Stimulated activated CD8-positive, alpha-beta memory T cell treated with anti-CD3 and anti-CD28 coated beads, Interleukin-7, amount 100 ng/mL, for 4 hours (primary cell): ENCODE measurements at places on chromosomes 11 and 22.

DNA sequence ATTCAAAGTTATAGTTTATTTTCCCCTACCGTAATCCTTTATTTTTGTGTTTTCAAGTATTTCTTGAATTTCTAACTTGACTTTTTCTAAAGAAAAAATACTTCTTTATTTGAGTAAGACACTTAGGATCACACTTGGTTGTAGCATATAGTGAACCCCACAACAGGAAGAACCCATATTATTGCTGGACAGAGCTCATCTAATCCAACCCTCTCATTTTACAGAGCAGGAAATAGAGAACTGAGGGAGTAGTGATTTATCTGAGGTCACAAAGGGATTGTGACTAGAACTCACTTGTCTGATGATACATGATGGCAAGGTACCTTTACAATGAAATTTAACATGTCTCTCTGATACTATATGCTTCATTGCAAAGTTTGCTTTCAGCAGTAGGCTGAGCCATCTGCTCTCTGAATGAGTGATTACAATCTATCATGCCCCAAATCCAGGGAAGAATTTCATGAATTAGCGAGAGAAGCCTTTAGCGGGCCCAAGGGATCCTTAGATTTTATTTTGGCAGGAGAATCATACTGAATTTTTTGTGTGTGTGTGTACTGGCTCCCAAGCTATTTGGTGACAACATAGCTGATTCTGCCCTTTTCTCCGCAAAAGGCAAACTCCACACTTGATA, 9.8 kb downstream of the SLC17A6 start:
- DNase-seq: no peak

DNA sequence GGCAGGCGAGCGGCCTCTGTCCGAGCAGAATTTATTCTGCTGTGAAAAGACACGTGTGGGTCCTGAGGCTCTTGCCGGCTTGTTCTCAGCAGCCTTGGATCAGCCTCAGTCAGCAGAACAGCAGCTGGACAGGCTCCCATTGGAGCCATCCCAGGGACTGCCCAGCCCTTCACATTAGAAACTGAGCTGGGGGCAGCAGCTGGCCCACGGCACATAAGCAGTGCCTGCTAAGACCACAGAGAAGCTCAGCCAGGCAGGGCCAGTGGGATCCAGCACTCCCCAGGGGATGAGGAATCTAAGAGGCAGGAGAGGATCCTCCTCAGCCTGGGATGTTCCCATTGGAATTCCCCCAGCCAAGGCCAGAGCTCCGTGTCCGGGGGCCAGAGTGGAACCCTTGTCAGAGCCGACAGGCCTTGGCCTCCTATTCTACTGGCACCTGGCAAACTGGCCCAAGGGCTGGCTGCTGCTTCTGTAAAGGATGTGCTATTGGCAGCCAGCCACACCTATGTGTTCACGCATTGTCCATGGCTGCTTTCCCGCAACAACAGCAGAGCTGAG, 18.2 kb downstream of the RTN4R start:
- no peak for DNase-seq

- no peak for DNase-seq
These were observed 1275.2 kb downstream of the TBC1D22A start for GRCh38 chr22:48037618-48038017.

- no peak for DNase-seq
These were observed 3.7 kb downstream of the MAFF start for GRCh38 chr22:38205261-38206128.

DNA sequence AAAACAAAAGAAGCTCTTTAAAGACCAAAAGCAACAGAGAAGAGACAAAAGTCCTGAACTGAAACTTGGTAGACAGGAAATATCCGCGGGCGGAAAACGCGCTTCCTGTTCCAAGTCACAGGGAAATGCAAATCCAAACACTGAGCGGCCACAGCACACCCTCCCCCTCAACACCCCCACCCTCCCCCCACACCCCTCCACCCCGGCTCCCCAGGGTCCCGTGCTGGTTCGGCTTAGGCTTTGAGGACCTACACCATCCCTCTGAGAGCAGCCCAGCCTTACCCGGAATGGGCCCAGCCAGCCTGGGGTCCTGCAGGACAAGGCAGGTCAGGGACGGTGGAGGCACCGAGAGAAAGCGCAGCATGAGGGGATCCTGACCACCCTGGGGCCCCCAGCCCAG, 160.4 kb downstream of the BRD1 start:
- peak; percentile 20 for DNase-seq

DNA sequence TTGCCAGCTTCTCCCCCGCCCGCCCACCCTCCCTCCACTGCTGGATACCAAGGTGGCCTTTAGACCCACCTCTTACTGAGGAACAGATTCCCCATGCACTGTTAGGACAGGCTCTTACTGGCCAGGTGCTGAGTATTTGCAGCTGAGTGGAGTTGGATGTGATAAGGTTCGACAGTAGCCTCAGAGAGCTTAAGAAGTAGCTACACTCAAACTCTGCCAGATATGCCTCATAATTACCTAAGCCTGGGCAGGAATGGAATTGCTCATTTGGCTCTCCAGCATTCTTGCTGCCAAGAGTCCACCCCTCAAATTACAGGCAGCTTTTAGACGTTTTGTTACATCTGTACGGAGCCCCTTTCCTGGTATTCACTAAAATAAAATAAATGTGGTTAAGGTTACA, 9.6 kb downstream of the FAM181B start:
- no peak for DNase-seq

GRCh38 chr11:8601376-8602133, 7.5 kb upstream of the STK33 start:
- no peak for DNase-seq

DNA sequence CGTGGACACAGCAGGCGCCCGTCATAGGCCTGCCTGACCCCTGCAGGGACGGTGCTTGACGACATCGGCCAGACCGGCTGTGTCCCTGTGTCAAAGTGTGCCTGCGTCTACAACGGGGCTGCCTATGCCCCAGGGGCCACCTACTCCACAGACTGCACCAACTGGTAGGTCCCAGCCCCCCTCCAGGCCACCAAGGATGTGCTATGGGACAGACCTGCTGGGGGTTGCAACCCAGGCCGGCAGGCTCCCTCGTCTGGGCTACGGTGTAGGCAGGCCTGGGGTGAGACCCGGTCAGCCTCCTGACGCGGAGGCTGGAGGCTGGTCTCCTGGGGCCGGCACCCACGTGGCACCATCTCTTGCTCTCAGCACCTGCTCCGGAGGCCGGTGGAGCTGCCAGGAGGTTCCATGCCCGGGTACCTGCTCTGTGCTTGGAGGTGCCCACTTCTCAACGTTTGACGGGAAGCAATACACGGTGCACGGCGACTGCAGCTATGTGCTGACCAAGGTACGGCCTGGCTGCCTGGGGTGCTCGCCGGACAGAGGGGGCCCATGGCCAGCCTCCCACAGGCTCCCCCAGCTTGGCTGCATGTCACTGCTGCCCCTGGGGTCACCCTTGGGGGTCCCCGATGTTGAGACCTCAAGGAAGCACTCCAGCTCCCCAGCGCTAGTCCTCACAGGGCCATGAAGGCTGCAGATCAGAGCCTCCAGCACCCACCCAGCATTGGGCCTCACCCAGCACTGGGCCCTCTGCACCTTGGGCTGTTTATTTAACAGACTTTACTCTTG, 7.7 kb downstream of the MUC5AC start:
- DNase-seq: no peak

DNA sequence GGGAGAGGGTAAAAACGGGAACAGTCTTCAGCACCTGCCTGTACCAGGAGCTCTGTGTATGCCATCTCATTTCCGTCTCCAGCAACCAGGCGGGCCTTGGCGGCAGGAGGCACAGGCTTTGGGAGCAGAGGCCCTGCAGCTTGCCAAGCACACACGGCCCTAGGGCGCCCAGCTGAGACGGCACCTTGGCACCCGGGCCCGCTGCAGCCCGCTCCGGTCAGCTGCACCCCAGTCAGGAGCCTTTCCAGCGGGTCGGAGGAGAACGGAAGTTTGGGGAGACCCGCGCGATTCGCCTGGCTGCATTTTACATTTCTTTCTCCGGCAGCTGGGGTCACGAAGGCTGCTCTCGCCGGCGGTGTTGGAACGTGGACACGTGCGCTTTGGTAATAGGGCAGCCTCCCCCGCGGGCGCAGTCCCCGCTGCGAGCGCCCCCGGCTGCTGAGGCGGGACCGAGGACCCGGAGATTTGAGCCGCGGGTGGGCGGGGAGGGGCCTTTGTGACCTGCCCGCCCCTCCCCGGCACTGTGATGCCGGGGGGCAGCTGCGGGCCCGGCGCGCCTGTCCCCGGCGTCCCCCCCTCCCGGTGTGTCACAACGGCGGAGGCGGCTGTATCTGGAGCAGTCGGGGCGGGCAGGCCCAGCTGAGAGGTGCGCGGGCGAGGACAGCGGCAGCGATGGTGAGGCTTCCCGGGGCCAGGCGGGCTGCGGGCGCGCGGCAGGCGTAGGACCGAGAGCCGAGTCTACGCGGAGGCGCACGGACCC, at the start of gene TUBA8:
TUBA8 (plus strand) TSS at position 616 of the 760 bp plus-strand sequence; CDS start at position 673, 57 bp downstream.
- DNase-seq: peak; percentile 13

GRCh38 chr22:47036352-47036751, 273.9 kb downstream of the TBC1D22A start:
- no peak for DNase-seq

- no peak for DNase-seq
These were observed 32.1 kb upstream of the BAIAP2L2 start for GRCh38 chr22:38142606-38143005.

DNA sequence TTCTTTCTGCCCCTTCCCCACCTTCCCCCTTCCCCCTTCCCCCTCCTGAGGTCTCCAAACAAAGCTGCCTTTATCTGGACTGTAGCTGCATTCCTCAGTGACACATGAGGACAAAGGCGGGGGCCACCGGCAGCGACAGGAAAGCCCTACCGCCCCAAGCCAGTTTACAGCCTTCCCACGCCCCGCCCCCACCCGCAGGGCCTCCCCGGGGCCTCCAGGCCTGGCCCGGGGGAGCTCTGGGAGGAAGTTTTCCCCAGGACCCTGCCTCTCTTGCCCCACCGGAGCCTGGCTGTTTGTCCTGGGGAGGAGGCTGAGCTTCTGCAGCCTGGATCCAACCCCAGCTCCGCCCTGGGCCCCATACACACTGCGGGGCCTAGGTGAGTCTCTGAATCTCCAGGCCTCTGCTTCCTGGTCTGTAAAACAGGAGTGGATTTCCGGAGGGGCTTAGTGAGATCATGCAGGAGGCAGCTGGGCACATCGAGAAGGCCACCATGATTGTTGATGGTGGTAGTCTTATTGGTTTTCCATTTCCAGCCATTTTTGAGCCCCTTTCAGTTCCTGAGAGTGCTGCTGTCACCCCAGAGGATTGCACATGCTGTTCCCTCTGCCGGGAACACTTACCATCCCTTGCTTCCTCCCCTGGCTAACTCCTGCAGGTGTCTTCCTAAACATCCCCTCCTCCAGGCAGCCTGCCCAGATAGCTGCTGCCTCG, 130.7 kb downstream of the MN1 start:
- DNase-seq: no peak

DNA sequence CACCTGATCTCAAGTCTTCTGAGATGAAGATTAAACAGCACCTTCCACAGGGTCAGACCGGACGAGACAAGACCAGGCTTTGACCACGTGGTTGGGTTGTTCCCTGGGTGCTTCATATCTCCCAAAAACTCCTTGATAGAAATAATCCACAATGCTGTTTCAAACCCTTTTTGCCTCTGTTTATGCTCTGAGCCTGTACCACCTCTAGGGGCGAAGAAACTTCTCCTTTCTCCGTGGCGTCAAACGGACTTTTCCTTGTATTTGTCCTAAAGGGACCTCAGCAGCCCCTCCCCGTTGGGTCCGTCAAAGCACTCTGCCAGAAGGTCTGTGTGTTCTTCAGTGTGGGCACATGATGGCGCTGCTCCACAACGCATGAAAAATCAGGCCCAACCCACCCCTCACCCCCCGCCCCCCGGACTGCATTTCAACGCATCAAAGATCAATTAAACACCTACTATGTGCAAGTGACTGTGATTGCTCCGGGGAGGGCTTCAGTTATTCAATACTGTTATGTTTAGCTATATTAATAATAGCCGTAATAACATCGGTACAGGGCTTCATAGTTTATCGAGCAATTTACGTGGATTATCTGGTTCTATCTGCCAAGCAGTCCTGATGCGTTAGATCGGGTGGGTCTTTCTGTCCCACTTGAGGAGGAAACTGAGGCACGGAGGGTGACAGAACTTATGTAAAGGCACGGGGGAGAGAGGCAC, 17.3 kb upstream of the EIF3D start:
- DNase-seq: no peak

DNA sequence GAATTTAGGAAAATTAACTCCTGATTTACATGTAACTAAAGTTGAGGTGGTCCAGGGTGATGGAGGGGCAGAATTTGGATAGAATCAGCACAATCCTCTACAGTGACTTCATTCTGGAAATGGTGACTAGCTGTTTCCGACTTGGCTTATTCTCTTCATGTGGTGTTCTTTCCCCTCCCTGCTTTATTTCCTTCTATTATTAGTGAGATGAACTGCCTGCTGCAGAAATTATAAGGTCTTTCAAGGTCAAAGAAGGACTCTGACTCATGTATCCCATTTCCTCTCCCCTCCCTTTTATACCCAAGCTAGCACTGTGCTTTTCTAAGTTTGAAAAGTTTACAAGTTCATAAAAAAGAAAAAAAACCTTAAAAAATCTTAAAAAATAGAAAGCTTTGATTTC, 12.2 kb upstream of the MRPL17 start:
- no peak for DNase-seq

GRCh38 chr11:64801561-64802369, 1.2 kb downstream of the MAP4K2 start:
- DNase-seq: no peak

GRCh38 chr11:78710417-78710816, 135.8 kb upstream of the NARS2 start:
- no peak for DNase-seq

- no peak for DNase-seq
These were observed 281.6 kb downstream of the TBC1D22A start for GRCh38 chr22:47043835-47044721.

DNA sequence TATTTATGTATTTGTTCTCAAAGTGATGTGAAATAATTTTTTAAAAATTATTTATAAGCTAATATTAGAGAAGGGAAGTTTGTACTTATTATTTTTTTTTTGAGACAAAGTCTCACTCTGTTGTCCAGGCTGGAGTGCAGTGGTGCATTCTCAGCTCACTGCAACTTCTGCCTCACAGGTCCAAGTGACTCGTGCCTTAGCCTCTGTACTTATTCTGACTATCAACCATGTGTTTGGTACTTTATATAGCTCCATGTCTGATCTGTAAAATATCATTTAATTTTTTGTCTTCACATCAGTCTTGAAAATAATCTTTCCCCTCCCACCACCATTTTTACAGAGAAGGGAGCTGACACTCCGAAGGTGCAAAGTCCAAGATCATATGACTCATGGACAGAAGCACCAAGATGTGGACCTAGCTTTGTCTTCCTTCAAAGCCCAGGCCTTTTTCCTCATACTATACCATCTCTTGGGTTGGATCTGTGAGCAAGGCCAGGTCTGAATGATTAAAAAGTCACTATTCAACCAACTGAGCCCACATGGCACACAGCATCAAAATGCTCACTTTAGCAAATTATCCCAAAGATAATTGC, 32.4 kb upstream of the EED start:
- DNase-seq: no peak
